ENCODE measurements at places on chromosomes 3 and 15.
A peak's percentile ranks its signal among the peaks of the same experiment; 100 is the strongest.

- DNase-seq: no peak
Observed at GRCh38 chr3:150399060-150399459, 9.0 kb upstream of the TSC22D2 start.

- no peak for DNase-seq
Observed at GRCh38 chr3:171753665-171754408, 56.4 kb downstream of the PLD1 start.

- DNase-seq: no peak
Observed at GRCh38 chr3:88220126-88220525, 70.4 kb downstream of the C3orf38 start.

DNA sequence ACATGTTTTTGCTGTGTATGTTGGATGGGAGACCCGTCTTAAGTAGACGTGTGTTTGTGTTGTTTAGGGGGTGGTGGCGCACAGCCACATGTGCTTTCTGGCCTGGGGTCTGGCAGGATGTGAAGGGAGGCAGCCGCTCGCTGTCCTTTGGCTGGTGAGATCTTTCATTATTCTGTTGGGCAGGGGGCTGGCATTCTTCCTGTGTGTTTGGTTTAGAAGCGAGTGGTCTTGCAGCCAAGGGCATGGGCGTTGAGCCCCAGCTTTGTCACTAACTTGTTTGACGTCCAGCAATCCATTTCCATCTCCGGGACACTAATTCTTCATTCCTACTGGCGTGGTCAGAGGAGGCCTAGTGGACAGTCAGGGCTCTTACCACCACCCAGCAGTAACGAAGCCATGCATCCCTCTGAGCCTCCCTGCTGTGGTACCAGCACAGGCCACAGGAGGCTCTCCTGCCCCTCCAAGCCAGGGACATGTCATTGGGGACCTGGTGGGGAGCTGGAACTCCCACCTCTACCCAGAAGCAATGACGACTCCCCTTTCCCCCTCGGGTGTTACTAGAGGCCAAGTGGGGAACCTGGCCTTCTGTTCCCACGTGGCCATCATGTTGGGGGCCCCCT lies 10.7 kb downstream of the THSD4 start:
- DNase-seq: no peak

DNA sequence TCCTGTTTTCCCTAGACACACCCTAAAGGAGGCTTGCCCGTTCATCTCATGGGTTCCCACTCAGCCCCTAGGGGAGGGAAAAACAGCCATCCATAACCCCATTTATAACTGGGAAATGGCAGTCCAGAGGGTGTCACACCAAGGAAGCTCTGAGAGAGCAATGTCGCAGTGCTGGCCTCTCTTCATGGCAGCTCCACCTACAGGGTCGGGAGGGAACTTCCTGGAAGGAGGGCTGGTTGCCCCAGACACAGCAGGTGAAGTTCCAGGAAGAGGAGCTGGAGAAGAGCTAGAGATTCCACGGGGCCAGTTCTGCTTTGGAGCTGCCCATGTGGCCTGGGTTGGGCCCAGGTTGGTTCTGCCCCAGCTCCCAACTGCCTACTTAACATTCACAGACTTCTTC lies 22.3 kb upstream of the LINGO1 start:
- DNase-seq: no peak

DNA sequence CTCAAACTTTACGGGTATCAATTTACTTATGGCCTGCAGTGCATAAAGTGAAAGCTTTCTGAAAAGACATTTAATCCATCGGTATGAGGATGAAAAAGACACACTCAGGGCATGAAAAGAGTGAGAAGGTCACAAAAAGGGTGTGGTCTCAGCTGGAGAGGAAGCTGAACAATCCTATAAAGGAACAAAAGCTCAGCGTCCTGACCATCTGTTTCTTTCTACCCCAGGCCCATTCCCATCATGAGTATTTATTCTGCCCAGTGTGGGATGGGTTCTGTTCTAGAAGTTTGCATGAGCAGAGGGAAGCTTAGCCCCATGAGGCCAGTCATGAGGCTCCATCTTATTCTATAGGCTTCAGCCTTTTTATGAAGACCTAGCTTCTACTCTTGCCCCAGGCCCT lies 144.6 kb downstream of the LPP start:
- DNase-seq: no peak

- DNase-seq: no peak
Observed at GRCh38 chr3:170059447-170059846, 21.7 kb downstream of the GPR160 start.

GRCh38 chr3:64222501-64223111 lies 2.7 kb downstream of the PRICKLE2 start:
- no peak for DNase-seq

GRCh38 chr3:179174316-179174715 lies 26.2 kb downstream of the PIK3CA start:
- DNase-seq: no peak

GRCh38 chr3:59406943-59407342 lies 357.1 kb upstream of the CFAP20DC start:
- DNase-seq: peak; percentile 41

DNA sequence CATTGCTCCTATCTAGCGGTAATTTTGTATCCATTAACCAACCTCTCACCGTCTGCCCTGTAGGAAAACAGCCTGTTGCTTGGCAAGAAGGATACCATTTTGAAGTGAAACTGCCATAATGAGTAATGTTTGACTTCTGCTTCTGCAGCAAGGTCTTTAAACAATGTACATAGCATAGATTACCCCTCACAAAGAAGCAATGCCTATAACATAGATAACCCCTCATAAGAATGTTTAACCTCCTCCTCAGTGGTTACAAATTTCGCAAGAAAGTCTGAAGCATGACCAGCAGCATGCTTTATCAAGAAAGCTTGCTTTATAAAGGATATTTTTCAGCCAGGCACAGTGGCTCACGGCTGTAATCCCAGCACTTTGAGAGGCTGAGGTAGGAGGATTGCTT lies 61.2 kb upstream of the MFGE8 start:
- DNase-seq: no peak

DNA sequence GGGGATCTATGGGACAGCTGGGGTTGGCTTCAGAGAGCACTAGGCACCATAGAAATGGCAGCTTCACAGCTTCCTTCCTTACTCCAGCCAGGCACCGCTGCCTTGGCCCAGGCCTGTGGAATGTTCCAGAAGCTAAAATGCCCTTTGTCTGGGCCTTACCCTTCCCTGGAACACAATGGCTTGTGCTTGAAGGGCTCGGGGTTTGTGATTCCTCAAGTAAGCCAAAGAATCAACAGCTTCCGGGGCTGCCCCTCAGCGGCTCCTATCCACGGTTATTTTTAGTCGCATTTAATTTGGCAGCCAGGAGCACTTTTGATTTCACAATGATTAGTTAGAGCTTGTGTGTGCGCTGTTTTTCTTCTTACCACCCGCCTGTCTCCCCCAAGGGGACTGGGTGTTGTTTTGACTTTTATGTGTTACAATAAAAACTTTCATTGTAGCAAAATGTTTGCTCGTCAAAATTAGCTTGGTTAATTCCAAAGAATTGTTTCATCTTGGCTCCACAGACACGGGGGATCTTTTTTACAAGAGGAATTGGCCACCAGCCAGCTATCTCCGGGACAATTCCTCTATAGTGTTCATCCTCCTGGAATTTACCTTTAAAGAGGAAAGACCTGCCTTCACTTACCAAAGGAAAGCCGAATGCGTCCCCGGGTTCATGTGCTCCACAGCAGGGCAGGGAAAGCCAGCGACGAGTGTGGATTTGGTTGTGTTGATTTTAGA lies 73.8 kb downstream of the TLE3 start:
- DNase-seq: no peak

- no peak for DNase-seq
Observed at GRCh38 chr15:74388363-74388951, 21.0 kb upstream of the CYP11A1 start.

DNA sequence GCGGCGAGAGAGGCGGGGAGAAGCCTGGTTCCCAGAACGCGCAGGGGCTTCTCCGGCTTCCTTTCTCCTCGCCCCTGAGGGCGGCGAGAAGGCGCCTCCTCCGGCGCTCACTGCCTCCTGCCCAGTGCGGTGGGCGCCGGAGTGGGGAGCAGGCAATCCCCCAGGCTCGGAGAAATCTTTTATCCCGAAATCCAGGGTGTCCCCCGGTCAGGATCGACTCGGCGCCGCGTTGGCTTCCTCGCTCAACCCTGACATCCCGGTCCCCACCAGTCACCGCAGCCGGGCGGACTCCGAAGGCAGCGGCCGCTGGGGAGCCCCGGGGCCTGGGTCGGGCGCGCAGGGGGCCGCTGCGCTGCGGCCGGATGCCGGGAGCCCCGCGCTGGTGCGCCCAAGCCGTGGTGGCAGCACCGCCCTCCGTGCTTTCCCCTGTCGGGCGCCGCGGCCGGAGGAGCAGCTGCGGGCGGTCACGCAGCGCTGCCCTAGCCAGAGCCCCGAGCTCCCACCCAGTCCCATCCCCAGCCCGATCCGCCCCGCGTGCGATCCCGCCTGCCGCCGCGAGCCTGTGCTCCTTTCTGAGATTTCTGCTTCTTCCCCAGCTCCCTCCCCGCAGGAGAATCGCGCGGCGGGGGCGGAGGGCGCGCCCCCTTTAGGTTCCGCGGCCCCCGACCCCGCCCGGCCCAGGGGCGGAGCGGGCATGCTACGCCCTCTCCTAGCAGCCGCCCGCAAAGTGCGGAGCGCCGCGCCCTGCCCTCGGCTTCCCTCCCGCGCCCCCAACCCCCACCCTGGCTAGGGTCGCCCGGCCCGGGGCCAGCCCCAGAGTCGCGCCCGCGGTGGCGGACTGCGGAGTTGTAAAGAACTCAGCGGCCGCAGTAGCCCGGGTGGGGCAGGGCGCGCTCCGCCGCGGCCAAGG lies 683 bp upstream of the CACNA2D3 start:
- DNase-seq: no peak

- DNase-seq: no peak
Observed at GRCh38 chr15:101583284-101583683, 68.9 kb downstream of the TM2D3 start.

DNA sequence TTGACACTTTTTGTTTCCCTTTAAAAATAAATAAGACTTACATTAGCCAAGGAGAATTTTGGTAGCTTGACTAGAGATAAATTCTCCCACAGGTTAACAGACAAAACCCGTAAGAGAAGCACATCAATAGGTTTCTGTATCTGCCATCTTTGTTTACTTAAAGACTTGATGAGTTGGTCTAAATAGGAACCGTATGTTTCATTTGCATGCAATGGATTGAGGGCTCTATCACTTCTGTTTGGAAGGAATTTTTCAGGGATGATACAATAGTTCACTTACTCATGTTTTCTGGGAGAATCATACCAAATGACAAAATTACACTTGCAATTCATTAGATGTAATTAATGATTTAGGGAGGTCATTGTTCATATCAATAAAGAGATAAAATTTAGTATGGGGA lies 631.5 kb upstream of the NR2F2 start:
- no peak for DNase-seq
